SK-N-DZ (cell line): ENCODE measurements at places on chromosomes 5 and 9.

GRCh38 chr9:90331826-90332575, 310.6 kb downstream of the DIRAS2 start:
- DNase-seq, result no peak

GRCh38 chr9:673966-674526, 167.5 kb upstream of the DMRT1 start:
- DNase-seq, result no peak

DNA sequence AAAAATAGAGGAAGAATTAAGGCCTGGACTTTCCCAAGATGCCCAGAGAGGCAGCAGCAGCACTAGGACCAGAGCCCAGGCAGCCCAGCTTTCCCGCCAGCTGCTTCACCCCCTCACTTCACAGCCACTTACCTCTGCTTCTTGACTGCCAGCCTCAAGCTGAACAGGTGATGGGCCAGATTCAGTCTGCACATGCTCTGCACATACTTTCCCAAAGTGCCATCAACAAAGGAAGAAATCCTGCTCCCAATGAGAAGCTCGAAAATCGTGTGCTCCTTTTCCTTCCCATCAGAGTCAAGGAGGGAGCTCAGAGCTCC, 4.1 kb upstream of the SLC25A48 start:
- DNase-seq, result no peak

DNA sequence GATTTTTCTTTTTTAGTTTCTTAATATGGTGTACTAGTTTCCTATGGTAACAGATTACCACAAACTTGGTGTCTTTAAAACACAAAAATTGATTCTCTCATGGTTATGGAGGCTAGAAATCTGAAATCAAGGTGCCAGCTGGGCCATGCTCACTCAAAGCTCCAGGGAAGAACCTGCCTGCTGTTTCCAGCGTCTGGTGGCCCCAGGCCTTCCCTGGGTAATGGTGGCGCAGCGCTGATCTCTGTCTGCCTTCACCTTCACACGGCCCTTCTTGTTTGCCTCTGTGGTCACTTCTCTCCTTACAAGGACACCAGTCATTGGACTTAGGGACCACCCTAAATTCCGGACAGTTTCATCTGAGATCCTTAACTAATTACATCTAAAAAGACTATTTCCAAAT, 70.5 kb upstream of the GFPT2 start:
- DNase-seq, result no peak

DNA sequence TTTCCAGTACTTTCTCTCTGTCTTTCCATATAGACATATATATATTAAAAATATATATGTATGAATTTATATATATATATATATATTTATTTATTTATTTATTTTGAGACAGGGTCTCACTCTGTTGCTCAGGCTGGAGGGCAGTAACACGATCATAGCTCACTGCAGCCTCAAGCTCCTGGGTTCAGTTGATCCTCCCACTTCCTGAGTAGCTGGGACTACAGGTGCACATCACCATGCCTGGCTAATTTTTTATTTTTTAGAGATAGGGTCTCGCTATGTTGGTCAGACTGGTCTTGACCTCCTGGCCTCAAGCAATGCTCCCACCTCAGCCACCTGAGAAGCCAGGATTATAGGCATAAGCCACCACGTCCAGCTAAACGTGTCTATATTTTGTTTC, 210.1 kb downstream of the CD180 start:
- no peak for DNase-seq
